Motor neuron (in vitro differentiated cells): ENCODE measurements at places on chromosomes 6 and 20. TPM values are rescaled to one million over a fixed set of nuclear protein-coding genes. Genes with fewer than 3 reads are reported as not detected.

- ATAC-seq = no peak
Observed at GRCh38 chr6:68008445-68008844, 626.6 kb upstream of the ADGRB3 start.

DNA sequence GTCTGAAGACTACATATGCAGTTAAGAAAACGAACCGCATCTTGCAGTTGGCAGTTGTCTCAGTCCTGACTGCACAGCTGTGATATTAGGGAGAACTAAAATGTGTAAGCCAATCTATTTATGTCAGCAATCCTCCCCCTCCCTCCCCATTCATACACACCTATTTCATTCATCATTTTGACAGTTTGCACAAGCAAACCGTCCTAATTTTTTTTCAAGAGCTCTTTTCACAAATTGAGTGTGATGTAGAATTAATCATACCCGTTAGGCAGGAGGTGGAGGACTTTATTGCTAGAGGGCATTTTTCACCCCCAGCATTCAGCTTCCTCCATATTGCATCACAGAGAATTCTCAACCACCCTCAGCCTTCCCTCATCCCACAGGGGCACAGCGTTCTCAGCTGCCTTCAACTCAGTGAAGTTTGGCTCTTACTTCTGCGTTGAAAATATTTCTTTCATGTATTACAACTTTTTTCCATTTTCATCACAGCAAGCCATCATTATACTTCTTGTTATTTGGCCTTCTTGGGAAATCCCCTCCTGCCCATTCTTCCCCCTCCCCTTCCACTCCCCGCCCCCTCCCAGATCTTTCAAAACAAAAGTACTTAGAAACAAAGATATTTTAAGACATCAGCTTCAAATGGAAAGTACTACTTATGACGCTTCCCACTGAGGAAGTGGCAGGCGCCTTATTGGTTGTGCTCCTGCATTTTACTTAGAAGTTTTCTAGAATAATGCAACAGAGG is 37.5 kb downstream of the NOX3 start:
- ATAC-seq = peak; percentile 64

DNA sequence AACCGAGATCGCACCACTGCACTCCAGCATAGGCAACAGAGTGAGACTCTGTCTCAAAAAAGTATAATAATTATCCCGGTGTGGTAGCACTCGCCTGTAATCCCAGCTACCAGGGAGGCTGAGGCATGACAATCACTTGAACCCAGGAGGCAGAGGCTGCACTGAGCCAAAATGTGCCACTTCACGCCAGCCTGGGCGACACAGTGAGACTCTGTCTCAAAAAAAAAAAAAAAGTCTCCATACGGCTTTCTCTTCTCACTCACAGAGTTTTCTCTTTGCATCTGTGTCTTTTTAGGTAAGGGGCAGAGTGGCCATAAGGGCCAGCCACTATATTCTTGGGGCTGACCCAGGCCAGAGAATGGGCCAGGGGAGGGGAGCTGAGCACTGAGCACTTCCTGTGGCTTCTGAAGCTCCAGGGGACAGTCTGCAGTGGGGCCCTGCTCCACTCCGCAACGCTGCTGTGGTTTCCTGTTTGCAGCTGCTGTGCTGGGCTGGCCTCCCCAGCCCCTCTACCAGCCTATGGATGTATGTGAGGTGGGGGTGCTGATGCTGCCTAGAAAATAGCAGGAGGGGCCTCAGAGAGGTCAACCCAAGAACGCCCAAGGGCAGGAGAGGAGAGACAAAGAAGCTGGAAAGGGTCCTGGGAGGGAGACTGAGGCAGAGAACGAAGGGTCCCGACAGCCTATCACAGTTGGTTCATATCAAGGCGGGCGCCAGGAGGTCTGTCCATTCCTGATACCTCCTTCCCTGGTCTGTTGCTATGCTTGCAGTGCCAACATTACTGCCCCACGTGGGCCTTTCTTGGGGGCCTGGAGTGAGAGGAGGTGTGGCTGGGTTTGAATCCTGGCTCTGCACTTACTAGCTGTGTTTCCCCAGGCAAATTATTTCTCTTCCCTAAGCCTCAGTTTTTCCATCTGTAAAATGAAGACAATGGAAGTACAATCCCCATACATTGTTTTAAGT is 16.0 kb downstream of the SLA2 start:
- ATAC-seq = no peak

Gene SLC25A27
- 30.8 and 43.0 TPM in 2 replicates for total RNA-seq

DNA sequence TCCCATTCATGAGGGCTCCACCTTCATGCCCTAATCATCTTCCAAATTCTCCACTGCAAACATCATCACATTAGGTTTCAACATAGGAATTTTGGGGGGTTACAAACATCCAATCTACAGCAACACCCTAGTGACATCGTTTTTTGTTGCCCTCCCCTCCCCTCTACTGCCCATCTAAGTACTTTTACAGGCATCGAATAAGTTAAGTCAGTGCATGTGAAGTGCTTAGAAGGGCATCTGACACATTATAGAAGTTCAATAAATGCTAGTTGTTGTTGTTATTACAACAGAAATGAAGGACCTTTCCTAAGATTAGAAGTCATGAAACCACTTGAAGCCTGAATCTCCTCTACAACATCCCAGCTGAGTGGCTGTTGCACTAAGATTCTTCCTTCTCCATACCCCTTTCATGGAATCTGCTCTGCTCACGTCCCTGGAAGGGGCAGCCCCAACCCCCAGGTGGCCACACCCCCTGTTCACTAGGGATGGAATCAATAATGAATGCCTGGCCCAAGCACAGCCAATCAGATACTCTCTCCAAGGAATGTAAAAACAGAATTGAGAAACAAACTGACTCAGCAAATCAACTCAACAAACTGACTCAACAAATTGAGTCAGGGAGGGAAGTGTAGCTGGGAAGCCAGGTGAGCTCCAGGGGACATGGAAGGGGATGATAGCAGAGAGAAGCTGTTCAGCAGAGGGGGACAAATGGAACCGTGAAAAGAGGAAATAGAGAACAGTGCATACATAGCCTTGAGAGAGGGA is 3.9 kb upstream of the LRP11 start:
- ATAC-seq = no peak

- no peak for ATAC-seq
Observed at GRCh38 chr6:154157706-154158105, 118.7 kb downstream of the OPRM1 start.

Gene PRSS16
- total RNA-seq = 0.76 and 1.6 TPM in 2 replicates

DNA sequence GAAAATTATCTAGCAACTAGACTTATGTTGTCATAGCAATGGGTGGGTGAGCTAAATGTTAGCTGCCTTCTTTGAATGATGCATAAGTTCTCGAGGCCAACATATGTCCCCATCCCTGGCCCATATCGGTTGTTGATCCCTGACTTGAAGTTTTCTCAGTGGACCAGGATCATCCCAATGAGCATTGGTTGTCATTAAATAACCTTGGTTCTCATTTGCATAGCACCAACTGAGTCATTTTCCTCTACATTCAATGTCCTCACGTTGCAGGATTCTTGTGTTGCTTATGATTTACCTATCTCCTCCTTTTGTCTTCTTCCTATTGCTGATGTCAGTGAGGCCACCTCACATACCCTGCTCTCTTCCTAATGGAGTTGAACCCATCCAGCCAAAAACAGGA is 12.1 kb upstream of the AHCY start:
- ATAC-seq = no peak

DNA sequence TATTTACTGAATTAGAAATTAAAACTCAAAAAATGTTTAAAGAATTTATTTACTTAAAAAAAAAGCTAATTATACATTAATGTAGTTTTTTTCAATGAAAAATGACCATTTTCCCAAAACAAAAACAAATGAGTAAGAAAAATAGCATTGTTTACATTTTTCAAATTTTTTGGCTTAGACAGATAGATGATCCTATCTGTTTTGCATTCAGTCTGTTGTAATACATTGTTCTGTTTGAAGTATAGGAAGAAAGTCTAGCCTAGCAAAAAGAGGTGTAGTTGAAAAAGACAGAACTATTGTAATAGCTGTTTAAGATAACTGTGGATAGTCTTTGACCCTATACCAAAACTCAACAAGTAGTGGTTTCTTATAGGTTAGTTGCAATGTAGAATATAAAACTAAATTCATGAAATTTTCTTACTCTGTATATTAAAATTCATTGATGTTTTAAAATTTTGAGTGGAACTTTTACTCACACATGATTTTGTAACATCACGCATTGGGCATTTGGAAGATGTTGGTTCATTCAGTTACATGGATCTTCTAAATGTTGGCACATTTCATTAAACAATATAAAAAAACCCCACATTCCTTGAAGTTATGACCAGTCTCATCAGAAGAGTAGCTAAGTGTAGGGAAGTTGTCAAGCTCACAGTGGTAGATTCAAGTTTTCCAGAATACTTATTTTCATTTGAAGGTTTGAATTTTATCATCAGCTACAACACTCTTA is 62.0 kb downstream of the KCNS1 start:
- ATAC-seq = no peak

DNA sequence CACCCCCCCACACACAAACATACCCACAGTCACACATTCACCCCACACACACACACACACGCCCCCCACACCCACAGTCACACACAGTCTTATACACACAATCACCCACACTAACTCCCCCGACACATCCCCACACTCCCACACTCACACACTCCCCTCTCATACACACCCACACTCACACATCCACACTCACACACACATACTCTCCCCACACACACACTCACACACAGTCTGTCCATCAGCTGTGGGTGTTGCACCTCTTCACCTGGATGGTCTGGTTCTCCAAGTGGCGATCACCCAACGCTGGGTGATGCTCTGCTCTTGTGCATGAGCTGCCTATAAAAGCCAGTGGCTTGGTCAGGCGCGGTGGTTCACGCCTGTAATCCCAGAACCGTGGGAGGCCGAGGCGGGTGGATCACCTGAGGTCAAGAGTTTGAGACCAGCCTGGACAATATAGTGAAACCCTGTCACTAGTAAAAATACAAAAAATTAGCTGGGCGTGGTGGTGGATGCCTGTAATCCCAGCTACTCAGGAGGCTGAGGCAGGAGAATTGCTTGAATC is 158.9 kb downstream of the SMOC2 start:
- ATAC-seq = no peak

DNA sequence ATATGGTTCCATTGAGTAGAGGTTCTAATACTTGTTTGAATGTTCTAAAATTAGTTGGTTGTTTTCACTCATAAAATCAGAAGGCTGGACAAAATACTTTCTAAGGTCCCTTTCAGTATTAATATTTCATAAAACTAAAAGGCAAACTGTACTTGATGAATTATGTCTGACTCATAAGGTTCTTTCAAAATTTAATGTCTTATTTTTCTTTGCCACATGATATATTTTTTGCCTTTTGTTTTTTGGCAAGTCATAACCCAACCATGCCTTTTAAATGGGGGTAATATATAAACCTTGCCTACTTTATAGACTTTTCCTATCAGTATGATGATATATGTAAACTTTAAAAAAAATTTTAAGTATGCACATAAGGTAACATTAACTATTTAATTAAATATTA is 244.7 kb downstream of the PTPRK start:
- no peak for ATAC-seq

DNA sequence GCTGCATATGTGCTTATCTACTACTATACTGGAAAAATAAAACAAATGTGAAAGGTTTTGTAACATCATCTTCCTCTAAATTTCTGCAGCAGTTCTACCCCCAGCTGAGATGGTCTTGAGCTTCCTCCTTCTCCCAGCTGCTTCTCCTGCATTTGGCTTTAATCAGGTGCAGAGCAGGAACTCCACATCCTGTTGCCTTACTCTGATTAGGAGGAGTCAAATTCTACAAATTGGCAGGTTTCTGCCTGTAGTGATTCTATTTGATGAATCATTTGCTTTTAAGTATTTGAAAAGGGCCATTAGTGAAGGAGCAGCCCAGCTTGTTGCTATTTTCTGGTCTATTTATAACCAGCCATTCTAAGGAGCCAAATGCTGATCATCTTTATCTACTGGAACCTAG is 224.5 kb downstream of the GMDS start:
- ATAC-seq = no peak

DNA sequence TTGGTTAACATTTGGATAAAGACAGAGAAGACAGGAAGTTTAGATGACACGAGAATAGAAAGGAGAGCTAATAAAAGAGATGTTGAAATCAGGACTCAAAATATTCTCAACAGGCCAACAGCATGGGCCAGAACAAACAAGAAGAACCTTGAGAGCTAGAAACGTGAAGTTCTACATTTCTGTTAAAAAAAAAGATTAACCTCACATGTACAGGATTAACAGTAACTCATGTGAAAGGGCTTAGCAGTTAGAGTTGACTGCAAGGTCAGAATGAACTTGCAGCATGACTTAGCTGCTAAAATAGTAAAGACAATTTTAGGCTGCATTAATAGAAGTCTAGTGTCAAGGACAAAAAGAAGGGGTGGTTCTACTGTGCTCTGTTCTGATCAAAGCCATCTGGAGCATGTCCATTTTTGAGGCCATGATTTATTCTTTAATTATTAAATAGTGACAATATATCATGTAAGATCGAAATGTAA is 331.1 kb upstream of the HSF2 start:
- no peak for ATAC-seq

Gene ADGRF5
- total RNA-seq = 2.0 TPM in 1 of 2 replicates, not detected in the other

DNA sequence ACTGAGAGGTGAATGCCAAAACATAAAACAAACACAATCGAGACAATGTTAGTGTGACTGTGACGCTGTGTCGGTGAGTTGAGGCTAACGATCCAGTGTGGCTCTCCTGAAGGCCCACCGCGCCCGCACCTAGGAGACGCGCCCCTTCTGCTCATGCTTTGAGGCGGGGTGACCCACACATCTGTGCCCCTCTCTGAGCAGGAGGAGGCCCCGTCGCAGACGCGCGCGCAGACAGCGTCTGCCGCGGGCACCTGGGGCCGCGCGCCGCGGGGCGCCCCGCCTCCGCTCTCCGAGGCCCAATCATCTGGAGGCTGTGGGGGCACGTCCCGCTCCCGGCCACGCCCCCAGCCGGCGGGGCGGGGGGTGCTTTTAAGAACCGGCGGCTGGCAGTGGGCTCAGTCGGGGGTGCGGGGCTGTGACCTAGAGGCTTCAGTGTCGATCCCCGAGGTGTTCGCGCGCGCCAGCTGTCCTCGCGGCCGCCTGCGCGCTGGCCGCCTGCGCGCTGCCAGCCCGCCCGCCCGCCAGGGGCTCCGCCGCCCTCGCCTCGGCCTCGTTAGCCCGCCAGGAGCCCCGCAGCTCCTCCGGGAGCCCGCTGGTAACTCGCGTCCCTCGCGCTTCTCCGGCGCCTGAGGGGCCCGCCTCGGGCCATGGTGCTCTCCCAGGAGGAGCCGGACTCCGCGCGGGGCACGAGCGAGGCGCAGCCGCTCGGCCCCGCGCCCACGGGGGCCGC is at the start of gene SLC16A10:
Gene SLC16A10, plus strand, starts transcription at position 398 of the 730 bp plus-strand sequence. Its CDS starts 250 bp downstream, at position 648.
- peak; percentile 85 for ATAC-seq

DNA sequence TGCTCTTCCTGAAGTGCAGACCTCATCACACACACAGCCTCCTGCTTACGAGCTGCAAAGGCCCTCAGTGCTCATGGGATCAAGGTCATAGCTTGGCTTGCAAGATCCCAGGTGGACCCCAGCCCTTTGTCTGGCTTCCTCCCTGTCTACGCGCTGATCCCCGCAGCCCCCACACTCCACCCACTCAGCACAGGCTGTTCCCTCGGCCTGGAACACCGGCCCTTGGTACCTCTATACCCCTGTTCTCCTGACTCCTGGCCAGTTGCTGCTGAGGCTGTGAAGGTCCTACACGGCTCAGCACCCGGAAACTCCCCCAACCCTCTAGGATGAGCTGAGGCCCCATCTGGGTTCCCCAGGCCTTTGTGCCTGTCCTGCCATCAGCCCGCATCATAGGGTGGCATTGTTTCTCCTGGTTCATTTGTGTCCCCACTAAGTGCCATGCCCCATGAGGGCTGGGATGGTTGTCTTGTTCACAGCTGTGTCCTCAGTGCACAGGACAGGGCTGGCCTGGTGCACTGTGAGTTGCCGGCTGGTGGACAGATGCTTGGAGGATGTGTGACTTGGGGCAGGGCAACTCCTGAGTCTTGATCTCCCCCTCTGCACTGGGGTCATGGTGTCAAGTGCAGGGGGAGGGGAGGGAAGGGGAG is 57.0 kb downstream of the ADNP start:
- no peak for ATAC-seq
